Esophagus muscularis mucosa (tissue), 4 donors: ENCODE measurements at places on chromosomes 7 and 10.

GRCh38 chr10:72016608-72017300 lies 52.6 kb downstream of the CHST3 start:
- no peak for DNase-seq

DNA sequence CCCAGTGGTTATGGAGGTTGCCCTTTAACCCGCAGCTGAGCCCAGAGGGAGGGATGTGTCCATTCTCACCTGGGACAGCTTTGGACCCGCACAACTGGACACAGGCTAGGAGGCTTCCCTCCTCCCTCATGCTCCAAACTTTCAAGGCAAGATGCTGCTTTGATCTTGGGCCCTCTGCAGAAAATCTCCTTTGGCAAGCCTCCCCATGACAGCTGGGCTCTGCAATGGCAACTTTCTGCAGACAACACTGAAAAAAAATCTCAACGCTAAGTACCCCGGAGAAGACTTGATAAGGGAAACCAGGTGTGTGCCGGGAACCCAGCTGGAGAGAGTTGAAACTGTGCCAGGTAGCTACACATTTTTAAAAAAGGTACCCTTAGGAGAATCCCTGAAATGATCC lies 610.1 kb downstream of the LRMDA start:
- DNase-seq = no peak

- DNase-seq = no peak
Observed at GRCh38 chr7:14271441-14271840, 282.0 kb upstream of the ETV1 start.

DNA sequence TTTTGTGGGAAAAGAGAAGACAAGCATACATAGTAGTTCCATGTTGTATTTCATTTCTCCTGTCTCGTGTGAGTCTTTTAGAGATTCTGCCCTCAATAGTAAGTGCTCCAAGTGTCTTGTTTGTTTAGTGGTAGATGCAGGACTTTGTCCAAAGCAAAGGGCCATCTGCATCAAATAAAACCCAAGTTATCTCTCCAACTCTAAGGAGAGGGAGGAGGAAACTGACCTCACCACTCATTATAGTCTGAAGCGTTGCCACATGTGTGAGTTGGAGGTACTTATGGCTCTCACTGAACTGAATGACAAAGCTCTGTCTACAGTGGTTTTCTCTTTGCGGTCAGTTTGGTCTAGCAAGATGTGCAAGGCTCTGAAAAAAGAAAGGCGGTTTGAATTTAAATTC lies 272.6 kb downstream of the DOCK4 start:
- DNase-seq = no peak

DNA sequence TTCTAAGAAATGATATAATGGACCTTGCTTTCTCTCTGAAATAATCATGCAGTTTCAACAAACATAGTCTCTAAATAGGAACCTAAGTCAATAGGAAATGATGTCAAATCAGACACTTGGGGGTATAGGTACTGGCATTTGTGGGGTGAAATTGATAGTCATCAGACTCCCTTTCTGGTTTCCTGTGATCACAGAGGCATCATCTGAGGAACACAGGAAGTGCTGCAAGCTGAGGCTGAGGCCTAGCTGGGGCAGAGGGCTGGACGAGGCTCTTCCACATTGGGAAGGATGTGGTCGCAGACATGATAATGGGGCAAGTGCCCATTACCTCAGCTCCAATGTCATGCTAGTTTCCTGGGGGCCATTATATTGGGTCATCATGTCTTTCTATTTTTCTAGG lies 33.5 kb upstream of the TARP start:
- DNase-seq = no peak

DNA sequence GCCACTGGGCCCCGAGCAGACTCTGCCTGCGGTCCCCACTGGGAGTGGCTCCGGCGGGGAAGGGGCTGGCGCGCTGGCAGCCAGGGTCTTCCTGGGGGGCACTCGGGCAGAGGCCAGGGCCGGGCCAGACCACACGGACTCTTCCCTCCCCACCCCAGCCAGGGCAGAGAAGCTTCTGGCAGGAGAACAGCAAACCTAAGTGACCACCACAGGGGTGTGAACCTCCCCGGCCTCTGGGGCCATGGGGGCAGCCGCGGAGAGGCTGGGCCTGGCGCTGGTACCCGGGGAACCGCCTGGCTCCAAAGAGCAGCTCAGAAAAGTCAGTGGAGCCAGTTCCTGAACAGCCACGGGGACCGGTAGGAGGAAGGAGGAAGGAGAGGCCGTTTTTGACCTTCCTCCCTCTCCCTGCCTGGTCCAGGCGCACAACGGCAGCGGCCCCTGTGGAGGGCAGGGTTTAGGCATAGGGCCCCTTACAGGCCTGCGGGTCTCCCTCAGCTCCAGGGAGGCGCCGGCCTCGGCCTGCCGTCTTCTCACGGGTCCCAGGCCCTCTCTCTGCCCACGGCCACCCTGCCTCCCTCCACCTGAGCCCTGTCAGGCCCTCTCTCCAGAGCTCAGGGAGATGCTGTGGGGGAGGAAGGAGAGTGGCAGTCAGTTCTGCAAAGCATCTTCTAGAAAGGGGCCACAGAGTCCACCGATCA lies 51.8 kb downstream of the TMEM209 start:
- no peak for DNase-seq

- DNase-seq = no peak
Observed at GRCh38 chr7:88328787-88329186, 22.1 kb upstream of the STEAP4 start.

- DNase-seq = no peak
Observed at GRCh38 chr10:132269266-132270230, 38.2 kb downstream of the STK32C start.

- no peak for DNase-seq
Observed at GRCh38 chr10:103932271-103932670, 14.3 kb upstream of the STN1 start.

GRCh38 chr10:100612601-100613595 lies 77.2 kb downstream of the HIF1AN start:
- peak; percentile 90 for DNase-seq

GRCh38 chr7:157587051-157587804 lies 250.4 kb downstream of the DNAJB6 start:
- DNase-seq = no peak

GRCh38 chr7:108535744-108536143 lies 9.8 kb upstream of the PNPLA8 start:
- DNase-seq = no peak

- DNase-seq = no peak
Observed at GRCh38 chr10:33760056-33760943, 425.8 kb upstream of the NRP1 start.

DNA sequence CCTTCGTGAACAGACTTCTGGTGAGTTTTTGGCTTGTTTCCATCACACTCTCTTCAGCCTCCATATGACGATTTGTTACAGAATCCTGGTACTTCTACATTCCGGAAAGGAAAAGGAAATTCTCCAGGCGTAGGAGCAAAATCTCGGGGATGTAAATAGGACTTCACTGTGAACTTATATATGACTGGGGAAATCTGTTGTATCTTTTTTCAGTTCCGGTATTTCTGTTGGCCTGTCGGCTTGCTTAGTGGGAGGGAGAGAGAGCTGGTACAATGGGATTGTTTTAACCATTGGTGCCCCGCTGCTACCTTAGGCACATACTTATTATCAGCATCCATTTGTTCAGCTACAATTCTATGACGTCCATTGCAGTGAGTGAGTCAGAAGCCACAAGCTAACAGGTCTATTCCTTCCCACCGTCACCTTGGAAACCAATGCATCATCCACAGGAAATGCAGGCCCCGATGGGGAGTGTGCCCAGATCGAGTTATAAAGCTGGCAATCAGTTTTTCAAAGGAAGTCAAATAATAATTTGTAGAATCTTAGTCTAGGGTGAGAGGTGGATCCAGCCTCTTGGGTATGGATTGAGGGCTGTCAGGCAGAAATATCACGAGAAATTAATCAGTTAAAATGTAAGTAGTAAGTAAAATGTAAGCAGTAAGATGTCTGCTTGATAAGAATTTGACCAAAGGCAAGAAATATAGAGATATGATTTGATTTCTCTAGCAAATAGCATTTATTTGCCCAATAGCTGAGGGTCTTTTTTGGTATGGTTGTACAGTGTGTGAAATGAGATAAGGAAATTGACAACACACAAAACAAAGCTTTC lies 92.0 kb upstream of the MKLN1 start:
- no peak for DNase-seq

- no peak for DNase-seq
Observed at GRCh38 chr7:128113839-128114238, 82.6 kb upstream of the LRRC4 start.

DNA sequence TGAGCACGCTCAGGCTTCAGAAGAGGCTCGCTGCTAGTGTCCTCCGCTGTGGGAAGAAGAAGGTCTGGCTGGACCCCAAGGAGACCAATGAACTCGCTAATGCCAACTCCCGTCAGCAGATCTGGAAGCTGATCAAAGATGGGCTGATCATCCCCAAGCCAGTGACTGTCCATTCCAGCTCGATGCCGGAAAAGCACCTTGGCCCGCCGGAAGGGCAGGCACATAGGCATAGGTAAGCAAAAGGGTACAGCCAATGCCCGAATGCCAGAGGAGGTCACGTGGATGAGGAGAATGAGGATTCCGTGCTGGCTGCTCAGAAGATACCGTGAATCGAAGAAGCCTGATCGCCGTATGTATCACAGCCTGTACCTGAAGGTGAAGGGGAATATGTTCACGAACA lies 5.7 kb upstream of the PPP2R2D start:
- no peak for DNase-seq

DNA sequence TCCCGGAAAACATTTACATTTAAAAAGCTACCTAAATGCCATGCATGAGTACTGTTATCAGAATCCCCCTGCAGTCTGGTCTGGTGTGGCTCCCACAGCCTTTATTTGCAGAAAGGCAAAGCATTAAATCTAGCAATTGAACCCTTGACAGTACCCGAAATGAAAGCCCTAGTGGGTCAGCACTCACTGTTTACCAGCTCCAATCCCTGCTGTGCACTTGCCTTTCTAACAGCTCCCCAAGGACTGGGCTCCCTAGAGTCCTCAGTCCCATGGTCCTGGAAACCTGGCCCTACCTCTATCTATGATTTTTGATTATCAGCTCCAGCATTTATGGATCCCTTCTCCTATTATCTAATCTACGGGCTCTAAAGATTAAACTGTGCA lies 1.9 kb upstream of the MACC1 start:
- DNase-seq = no peak

DNA sequence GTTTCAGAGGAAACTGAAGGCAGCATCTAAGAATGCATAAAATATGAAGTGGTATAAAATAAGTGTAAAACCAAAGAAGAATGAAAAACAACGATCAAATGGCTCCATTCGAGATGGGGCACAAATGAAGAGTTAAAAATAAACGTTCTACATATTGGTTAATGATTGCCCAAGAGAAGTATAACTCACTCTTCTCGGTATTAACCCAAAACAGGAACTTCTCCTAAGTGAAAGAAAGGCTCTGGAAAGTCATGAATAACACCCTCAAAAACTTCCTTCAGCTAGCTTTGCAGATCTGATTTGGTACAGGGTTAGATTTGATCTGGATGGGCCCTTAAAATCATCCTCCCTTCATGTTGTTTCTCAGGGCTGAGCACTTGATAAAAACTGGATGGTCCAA lies 94.3 kb upstream of the ADO start:
- no peak for DNase-seq

- peak; percentile 78 for DNase-seq
Observed at GRCh38 chr10:82378146-82378545, 503.2 kb downstream of the NRG3 start.

DNA sequence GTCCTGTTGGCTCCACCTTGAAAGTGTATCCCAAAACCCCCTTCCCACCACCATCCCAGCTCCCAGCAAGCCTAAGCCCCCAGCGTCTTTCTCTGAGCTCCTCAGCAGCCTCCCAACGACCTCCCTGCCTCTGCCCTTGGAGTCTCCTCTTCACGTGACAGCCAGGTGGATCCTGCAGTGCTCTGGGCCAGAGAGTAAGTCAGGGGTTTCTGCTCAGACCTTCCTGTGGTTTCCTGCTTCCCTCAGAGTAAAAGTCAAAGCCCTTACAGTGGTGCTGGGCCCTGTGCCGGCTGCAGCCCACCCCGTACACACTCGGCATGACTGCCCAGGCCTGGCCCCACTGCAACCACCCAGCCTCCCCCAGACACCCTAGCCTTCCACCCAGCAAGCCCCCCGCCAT lies 51.9 kb downstream of the OAT start:
- no peak for DNase-seq

GRCh38 chr10:31120961-31121685 lies 89.5 kb upstream of the ZNF438 start:
- no peak for DNase-seq

DNA sequence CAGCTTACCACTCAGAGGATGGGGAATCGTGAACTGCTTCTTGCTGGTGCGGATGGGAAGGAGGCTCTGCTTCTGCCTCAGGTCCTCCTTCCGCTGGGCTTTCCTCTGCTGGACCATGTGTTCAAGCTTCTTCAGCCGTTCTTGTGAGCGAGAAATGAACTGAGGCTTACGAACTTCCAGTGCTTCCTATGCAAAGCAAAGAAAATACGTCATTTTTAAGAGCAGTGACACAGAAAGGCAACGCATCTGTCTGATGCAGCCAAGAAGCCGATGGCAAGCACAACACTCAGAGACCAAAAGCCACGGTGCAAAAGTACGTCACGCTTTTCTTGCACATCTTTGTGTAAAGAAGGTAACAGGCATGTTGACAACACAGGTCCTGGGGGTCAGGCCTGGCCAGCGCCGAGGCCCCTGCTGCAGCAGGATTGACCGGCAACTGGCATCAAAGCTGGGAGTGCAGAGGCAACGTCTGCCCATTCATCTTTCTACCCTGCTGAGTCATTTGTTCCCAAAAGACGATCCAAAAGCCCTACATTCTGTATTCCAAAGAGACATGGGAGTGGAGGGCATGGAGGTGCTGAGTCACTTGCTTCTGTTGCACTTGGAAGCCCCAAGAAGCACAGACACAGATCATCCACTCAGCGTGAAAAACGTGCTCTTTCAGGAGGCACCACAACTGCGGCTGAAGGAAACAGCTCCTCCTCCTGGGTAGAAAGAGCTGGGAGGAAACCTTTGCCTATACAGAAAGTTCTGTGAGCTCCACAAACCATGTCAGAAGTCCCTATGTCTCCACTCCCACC lies 71.0 kb upstream of the ADAM12 start:
- peak; percentile 62 for DNase-seq

DNA sequence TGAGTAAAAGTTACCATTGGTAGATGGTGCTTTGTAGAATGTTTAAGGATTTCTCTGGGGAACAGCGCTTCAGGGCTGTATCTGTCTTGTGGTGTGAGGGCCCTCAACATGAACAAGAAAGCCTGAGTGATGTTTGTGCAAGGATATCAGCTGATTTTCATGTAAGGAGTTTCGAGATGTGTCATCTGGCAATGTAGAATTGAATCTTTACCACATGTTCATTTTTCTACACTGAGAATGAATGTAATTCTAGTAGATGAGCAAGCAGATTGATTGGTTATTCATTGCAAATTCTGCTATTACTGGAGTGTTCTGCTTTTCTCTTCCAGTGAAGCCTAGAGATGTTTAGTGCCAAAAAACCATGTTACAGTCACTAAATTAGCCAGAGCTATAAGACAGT lies 87.7 kb downstream of the ST7 start:
- no peak for DNase-seq

- no peak for DNase-seq
Observed at GRCh38 chr7:131424219-131424822, 96.6 kb downstream of the MKLN1 start.

DNA sequence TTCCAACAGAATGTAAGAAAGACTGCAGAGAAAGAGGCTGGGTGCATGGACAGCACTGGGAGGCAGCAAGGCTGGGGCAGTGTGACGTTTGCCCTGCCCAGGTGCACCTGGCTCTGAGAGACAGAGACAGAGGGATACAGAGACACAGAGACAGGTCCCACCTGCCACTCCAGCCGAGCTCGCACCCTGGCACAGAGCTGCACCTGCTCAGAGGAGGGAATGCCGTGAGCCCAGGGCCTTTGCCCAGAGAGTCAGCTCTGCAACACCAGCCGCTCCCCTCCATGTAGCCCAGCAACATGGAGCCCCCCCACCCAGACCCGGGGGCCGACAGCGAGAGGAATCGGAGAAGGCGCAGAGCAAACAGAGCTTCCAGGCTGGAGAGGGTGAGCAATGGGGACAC lies 35.3 kb upstream of the PROSER2 start:
- no peak for DNase-seq
